ENCODE measurements at places on chromosomes 12 and 14.

GRCh38 chr12:117686911-117687377, 281.8 kb downstream of the KSR2 start:
- no peak for DNase-seq

DNA sequence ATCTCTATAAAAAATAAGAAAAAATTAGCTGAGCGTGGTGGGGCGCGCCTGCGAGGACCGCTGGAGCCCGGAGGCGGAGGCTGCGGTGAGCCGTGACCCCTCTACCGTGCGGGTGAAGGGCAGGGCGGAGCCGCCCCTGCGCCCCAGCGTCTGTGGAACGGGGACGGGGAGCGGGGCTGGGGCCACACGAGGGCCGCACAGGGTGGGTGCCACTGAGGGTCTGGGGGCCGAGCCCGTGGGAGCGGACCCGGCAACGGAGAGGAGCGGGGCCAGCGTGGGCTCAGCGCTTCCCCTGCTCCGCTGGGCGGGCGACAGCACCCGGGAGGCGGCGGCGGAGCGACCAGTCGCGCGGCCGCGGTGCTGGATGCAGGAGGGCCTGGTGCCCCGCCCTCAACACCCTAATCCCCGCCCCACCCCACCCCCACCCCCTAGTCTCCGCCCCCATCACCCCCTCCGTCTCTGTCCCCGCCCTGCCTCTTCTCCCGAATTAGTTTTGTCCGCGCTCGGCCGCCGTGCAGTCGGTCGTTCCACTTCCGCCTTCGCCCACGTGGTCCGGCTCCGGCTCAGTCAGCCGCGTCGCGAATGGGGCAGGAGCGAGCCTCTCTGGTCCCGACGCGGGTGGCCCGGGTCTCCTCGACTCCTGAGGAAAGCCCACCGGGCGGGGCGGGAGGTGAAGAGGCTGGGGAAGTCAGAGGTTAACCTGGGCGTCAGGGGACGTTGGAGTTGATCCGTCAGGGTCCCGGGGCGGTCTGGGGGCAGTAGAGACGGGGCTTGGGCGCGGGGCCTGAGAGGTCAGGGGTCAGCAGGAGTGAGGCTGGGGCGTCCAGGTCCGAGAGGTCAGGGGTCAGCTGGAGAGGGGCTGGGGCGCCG, at the start of gene PUS1:
Gene PUS1, plus strand, starts transcription at position 566 of the 870 bp plus-strand sequence. CDS start 447 bp downstream, outside the sequence.
- DNase-seq, result peak; percentile 90

DNA sequence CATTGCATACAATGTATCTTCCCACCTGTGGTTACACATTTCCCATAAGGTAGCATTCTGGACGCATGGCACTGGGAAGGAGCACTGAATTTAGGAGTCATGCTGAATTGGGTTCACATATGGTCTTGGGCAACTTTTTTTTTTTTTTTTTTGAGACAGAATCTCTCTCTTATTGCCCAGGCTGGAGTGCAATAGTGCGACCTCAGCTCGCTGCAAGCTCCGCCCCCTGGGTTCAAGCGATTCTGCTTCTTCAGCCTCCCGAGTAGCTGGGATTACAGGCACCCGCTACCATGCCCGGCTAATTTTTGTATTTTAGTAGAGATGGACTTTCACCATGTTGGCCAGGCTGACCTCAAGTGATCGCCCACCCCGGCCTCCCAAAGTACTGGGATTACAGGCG, 13.3 kb downstream of the DIP2B start:
- no peak for DNase-seq

DNA sequence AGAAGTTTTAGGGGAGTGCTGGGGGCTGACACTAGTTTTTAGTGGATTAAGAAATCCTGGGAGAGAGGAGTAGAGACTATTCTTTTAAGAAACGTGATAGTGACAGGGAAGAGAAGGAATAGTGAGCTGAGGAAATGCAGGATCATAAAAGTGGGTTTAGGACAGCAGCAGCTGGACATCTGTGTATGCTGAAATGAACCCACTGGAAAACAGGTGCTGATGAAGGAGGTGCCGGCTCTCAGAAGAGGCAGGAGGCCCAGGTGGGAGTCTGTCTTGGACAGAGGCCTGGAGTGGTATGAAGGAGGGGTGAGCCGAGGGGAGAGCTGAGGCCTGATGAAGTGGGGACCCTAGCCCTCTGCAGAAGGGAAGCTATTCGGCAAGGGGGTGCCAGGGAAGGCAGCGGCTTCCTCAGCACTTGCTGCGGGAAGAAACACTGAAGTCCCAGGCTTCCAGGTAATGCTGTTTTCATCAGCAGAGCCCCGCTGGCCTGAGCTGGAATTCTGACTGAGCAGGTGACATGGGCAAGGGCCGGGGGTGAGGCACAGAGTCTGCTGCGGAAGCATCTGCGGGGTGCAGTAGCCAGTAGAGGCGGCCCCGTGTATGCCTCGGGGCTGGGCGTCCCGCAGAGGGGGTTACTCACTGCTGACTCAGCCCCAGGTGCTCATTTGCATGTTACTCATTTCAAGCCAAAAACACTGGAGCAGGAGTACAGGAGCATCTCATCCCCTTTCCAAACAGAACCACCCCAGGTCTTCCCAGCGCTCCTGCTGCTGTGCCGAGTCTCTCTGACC, 89.7 kb downstream of the TMCC3 start:
- DNase-seq, result peak; percentile 83

DNA sequence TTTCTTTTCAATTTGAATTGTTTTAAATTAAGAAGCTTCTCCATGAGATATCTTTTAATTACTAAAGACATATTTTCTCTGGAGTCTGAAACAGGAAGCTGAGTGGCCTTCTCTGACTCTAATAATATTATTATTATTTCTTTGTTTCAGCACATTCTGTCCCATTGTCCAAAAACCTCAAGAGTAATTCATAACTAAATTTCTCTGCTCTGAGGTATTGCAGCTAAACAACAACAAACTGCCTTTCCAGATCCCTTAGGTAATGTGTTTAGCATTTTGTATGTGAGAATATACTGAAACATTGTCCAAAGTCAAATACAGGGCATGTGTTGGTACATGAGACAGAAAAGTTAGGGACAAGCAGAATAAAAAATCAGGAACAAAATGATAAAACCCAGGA, 199.0 kb upstream of the FAR2 start:
- DNase-seq, result no peak

DNA sequence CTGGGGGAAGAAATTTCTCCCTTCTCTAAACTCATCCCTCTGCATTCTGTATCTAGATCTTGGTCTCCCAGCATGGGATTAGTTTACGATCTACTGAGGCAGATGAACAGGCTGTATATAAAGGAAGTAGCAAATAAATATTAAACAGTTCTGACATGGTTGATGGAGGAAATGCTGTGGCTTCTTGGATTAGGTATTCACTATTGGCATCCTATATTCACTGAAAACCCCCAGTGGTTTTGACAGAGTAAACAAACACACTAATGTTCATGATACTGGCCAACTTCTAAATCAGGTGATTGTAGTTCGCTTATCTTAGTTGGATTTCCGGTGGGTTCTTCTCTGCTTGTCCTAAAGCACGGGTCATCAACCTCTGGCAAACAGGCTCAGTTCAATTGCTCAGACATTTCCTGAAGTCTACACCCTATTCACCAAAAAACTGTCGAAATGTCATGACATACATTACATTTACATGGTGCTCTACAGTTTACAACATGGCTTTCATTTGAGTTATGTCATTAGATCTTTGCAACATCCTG, 433.9 kb downstream of the EGLN3 start:
- DNase-seq, result no peak

DNA sequence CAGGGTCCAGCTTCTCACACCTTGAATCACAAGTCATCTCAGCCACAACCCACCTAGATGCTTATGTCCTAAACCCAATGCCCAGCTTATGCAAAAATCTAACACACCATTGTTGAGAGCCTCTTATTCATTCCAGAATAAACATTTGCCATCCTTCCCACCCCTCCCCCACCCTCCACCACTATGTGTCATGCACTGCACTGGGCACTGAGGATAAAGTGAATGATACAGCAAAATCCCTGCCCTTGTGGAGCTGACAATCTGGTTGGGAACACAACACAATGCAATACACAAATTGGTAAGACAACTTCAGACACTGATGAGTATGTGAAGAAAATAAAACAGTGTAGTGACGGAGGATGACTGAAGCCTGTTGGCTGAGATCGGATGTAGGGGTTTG, 1.4 kb upstream of the GLTP start:
- DNase-seq, result no peak

- DNase-seq, result no peak
Observed at GRCh38 chr12:93880853-93881522, 203.8 kb downstream of the CRADD start.

DNA sequence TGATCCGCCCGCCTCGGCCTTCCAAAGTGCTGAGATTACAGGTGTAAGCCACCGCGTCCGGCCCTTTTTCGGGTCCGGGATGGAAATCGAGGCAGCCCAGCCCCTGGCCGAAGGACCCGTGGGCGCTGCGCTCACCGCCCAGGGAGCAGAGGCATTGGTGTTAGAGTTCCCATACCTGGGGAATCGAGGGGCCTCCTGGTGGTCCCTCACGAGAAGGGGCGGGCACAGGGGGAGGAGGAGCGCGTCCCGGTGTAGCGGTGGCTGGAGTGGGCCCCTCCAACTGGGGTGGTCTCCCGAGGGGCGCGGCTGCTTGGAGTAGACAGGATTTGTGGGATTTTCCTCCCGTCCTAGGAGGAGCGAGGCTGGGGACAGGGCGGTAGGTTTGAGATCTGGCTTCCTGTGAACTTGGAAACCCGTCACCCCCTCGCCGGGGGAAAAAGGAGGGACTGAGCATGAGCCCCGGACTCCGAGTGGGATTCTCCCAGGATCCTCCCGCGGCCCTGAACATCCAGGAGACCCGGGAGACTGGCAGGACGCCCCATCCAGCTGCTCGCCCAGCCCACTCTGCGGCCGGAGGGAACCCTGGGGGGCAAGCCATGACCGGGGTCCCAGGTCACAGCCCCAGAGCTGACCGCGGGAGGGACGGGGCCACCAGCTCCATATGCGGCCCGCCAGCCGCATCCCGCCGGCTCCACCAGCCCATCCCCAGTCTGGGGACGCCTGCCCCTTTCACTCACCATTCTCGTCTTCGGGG, 70.9 kb downstream of the ASCL4 start:
- no peak for DNase-seq
